ENCODE measurements at places on chromosomes 2 and 18.

DNA sequence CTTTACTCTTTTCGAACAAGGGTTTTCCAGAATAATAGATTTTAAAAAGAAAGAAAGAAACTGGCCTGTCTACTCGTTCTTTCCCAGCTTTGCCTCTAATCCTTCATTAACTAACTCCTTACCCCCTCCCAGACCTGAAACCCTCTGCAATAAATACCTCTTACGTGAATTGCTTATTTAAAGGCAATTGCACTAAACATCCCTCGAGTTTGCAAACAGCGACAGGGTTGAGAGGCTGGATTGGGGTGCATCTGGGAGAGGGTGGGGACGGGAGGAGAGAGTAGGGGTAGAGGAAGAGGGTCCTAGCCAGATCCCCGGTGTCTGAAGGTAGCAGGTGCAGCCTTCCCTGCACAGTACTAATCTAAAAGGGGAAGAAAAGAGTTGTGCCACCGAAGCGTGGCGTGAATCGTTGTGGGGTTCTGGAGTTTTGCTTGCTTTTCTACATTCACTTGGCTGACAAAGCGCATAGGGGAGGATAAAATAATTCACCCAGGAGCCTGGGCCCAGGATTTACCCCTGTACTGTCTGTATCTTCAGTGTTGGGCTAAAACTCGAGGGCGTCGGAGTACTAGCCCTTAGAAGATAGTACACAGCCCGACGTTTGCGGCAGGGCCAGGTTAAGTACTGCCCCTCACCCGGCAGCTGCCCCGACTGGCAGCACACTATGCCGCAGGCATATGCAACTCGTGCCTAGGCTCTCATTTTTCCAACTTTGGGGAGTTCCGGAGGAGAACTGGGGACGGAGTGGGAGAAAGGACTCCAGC lies 1.9 kb upstream of the NEUROD1 start:
- DNase-seq: no peak

DNA sequence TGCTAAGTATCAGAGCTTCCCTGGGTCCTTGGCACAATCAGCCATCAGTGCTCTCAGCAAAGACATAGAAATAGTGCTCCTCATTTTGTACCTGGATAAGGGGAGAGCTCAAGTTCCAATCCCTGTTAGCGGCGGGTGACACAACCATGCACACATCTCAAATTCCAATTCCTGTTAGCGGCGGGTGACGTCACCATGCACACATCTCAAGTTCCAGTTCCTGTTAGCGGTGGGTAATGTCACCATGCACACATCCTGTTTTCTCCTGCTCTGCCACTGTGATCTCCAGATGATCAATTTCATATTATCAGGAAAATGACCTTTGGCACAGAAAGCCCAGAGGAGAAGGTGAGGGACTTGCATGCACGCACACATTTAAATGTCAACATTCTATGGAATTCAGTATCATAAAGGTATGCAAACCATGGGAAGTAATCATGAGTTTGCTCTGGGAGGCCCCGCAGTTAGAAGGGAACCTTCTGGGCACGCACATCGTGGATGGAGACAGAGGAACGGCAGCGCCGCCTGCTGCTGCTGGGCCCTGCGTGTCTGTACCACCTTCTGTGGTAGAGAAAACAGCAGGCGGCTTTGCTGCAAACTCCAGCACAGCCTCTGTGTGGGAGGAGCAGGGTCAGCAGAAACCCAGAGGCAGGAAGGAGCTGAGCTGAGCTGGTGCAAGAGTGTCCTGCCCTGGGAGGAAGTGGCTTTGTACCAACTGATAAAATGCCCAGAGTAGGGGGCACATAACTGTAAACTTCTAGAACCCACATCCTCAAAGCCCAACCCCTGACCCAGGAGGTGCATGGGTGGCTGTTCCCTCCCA lies 77.8 kb downstream of the MBP start:
- DNase-seq: peak; percentile 92

DNA sequence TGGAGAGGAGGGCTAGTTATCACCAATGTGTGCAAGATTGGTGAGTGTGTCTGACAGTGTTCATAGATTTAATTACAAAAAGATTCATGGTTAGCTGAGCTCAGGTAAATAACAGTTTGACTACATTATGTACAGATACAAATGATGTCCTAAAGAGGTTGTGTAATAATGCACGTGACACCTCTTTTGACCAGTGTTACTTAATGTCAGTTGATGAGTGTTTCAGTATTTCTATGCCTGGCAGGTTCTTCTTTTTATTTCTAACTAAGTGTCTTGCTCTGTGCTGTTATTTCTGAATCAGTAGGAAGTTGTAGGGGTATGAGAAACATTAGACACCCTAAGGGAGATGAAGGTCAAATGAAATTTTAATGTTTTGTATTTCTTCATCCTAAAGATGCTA lies 7.9 kb upstream of the INHBB start:
- no peak for DNase-seq

DNA sequence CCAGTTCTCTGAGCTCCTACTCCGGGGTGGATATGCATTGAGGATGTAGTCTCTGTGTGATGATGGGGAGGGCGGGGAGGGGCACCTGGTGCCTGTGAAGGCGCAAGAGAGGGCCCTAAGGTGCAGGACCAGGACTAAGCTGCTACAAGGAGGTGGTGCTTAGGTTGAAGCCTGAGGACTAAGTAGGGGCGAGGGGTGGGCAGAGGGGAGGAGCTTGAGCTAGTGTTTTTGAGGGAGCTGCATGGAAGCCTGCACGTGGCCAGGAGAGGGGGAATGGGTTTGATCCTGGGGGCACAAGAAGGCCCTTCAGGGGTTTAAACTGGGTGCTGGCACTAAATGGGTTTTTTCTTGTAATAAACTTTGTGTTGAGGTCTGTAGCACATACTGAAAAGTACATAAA lies 105.0 kb downstream of the UGGT1 start:
- no peak for DNase-seq

- no peak for DNase-seq
These were observed 13.5 kb downstream of the SPOPL start for GRCh38 chr2:138515092-138515491.

GRCh38 chr2:101485856-101486255 lies 10.9 kb upstream of the RFX8 start:
- DNase-seq: no peak
